CD4-positive, alpha-beta T cell treated with Interleukin-4 for 4 hours (primary cell): ENCODE measurements at places on chromosomes 3 and 15.

- DNase-seq = no peak
These were observed 184.6 kb downstream of the XXYLT1 start for GRCh38 chr3:195086341-195086740.

DNA sequence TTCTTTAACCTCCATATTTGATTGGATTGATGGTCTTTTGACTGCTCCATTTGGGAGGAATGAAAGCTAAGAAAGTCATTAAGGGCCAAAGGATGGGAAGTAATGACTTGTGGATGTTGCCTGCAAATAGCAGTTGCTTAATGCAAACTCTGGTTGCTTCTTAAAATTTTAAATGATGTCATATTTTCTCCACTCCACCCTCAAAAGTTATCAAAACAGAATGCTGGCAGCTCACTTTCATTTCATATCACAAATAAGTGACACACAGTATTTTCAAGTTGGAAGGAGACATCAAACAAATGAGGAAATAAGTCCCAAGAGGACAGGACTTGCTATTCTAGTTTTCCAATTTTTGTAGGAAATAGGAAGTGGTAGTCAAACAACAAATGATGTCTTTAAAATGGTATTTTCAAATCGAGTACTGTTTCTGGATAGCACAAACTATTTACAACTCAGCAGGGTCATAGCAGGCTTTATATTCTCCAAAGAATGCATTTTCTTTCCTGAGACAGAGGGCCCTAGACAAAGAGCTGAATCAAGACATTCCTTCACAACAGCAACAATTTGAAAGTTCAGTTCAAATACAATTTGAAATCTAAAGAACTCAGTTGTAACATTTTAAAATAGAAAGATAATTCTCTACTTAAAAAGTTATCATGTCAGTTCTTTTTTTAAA, 165.1 kb upstream of the UBE2E1 start:
- no peak for DNase-seq

DNA sequence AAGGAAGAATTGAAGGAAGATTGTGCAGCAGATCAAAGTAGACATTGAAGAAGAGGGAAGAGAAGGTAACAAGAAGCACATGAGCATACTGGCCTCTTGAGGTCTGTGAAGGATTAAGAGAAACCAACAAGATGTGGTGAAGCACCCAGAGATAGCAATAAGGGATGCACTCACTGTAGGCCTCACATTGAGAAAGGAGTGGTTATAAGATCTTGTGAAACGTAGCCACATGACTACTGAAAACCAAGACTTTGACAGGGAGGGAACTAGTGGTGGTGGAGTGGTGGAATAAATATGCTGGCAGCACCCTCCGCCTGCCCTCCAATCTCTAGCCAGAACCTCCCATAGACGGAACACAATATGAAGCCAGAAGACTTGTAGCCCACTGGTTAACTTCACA, 651.2 kb downstream of the DIPK2A start:
- no peak for DNase-seq

DNA sequence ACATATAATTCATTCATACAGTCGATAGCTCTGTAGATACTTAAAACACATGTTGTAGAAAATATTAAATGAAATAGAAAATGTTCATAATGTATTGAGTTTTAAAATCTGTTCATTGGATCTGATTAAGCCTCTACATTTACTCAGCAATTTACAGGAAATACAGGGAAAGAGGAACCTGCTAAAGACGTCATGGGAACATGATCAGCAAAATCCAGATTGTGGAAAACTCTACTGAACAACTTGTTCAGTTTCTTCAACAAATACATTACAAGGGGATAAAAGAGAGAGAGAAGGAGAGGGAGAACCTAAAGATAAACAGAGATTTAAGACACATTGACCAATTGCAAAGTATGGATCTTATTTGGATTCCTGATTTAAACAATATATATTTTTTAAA, 46.7 kb downstream of the KLHL6 start:
- no peak for DNase-seq

GRCh38 chr3:168860592-168860991, 764.9 kb upstream of the GOLIM4 start:
- no peak for DNase-seq
